H1 (cell line): ENCODE measurements at places on chromosomes 16 and 17. TPM values are rescaled to one million over a fixed set of nuclear protein-coding genes. Genes with fewer than 3 reads are reported as not detected.

- H3K27ac ChIP-seq: no peak overlapping the region
- no peak overlapping the region for H3K4me3 ChIP-seq
- DNase-seq: no peak
Observed at GRCh38 chr17:42188749-42189650, 3.7 kb upstream of the HCRT start.

DNA sequence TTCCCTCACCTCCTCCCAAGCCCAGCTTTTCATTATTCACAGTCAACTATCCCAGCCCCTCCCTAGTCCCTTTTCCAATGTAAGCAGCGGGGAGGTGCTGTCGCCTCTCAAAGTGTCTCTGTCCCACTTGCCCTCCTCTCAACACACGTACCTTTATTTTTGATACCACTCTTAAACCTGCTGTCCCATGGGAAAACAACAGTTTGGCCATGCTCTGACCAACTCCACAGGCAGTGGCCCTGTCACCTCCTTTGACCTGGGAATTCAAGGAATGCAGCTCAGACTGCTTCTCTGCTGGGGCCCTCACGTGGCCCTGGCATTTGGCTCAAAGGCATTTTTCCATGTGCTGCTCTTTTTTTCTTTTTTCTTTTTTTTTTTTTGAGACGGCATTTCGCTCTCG, 4.2 kb downstream of the LYRM9 start:
- H3K36me3 ChIP-seq: no peaks in the 10 kb centered on the region
- no peak overlapping the region for H3K4me3 ChIP-seq
- DNase-seq: peak; percentile 53
- peaks cover 37% of the 10 kb centered on the region for H3K4me1 ChIP-seq
- H3K27ac ChIP-seq: peak overlapping the region; percentile 3; the same call in 1 of the 2 replicates

GRCh38 chr16:82655720-82656490, 29.1 kb downstream of the CDH13 start:
- H3K36me3 ChIP-seq: no peaks in the 10 kb centered on the region
- no peaks in the 10 kb centered on the region for H3K4me1 ChIP-seq
- DNase-seq: no peak
- no peak overlapping the region for H3K4me3 ChIP-seq

DNA sequence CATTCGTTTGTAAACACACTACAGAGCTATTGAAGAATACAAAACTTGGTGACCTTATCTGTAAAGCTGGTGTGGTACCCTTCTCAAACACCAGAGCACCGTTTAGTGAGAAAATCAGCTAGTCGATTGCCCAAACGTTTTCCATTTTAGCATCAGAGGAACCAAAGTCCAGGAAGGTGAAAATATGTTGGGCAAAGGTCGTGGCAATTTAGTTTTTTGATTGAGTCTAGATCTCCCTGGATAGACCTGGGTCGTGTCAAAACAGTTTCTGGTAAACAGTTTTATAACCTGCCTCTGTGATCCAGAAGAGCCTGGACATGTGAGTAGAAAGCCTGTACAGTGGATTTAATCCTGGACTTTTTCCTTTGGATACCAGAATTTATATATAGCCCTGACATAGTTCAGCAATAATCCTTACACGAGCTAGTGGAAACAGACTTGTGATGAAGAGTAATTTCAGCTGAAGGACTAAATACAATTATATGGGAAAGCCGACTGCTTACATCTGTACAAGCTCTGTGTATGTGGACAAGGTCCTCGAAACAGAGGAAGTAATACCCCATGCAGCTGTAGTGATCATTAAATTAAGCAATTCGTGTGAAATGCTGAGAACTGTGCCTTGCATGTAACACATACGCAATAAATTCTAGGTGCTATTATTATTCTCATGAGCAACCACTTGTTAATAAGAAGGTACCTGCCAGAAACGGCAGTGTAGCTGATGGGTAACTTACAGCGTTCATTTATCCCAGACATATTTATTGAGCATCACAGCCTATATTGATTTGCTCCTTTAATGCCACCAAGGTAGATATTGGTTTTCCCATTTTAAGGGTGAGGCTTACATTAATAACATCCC, 72.5 kb downstream of the MAP2K6 start:
- no peaks in the 10 kb centered on the region for H3K4me1 ChIP-seq
- no peak overlapping the region for H3K4me3 ChIP-seq
- DNase-seq: no peak

GRCh38 chr16:84234321-84235241, 5.2 kb downstream of the KCNG4 start:
- H3K27ac ChIP-seq: no peak overlapping the region
- no peaks in the 10 kb centered on the region for H3K36me3 ChIP-seq
- DNase-seq: no peak
- H3K4me1 ChIP-seq: no peaks in the 10 kb centered on the region; the same call in 1 of the 2 replicates
- H3K4me3 ChIP-seq: no peak overlapping the region
- no peaks in the 10 kb centered on the region; the same call in 1 of the 2 replicates for H3K27me3 ChIP-seq

GRCh38 chr17:40190197-40191021, 13.1 kb downstream of the RAPGEFL1 start:
- peak overlapping the region; percentile 46; the same call in 1 of the 2 replicates for H3K4me3 ChIP-seq
- H3K27ac ChIP-seq: no peak overlapping the region
- H3K27me3 ChIP-seq: no peaks in the 10 kb centered on the region
- peaks cover 6% of the 10 kb centered on the region; the same call in 1 of the 2 replicates for H3K4me1 ChIP-seq
- DNase-seq: no peak
- no peaks in the 10 kb centered on the region; the same call in 1 of the 2 replicates for H3K36me3 ChIP-seq

GRCh38 chr16:80932708-80933095, 74.0 kb downstream of the CMC2 start:
- peaks cover under 1% of the 10 kb centered on the region for H3K4me1 ChIP-seq
- no peaks in the 10 kb centered on the region for H3K36me3 ChIP-seq
- H3K4me3 ChIP-seq: peak overlapping the region; percentile 61

- peaks cover 75% of the 10 kb centered on the region for H3K27me3 ChIP-seq
- no peak for DNase-seq
- H3K36me3 ChIP-seq: no peaks in the 10 kb centered on the region
- peaks cover 18% of the 10 kb centered on the region for H3K4me1 ChIP-seq
- H3K4me3 ChIP-seq: peak within 1 kb of the TSS; percentile 27
Observed at GRCh38 chr16:86578061-86578599, at the start of gene FOXL1. Gene FOXL1, plus strand, starts transcription at chr16:86578549. Its CDS starts 175 bp downstream, at chr16:86578724.

GRCh38 chr17:28396635-28397239, 9.3 kb downstream of the SLC46A1 start:
- H3K36me3 ChIP-seq: no peaks in the 10 kb centered on the region
- no peak for DNase-seq
- peaks cover under 1% of the 10 kb centered on the region for H3K4me1 ChIP-seq
- H3K27me3 ChIP-seq: peaks cover 5% of the 10 kb centered on the region; the same call in 1 of the 2 replicates

DNA sequence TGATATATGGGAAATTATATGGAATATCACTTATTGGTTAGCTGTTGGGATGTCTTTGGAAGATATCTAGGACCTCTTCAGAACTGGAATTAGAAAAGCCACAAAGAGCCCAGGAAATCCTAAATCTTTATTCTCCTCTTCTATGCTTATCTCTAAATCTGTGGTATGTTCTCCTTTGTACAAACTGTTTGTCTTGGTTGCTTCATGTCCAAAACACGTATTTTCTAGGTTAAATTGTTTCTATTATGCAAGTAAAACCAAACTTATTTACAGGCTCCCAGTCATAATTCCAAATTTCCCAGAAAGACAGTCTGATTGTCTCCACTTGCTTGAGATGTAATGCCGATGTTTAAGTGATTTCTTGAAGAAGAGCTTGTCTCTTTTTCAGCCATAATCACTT, 650.9 kb downstream of the CDH11 start:
- no peak for DNase-seq
- no peak overlapping the region for H3K4me3 ChIP-seq
- no peak overlapping the region for H3K27ac ChIP-seq
- no peaks in the 10 kb centered on the region for H3K27me3 ChIP-seq

DNA sequence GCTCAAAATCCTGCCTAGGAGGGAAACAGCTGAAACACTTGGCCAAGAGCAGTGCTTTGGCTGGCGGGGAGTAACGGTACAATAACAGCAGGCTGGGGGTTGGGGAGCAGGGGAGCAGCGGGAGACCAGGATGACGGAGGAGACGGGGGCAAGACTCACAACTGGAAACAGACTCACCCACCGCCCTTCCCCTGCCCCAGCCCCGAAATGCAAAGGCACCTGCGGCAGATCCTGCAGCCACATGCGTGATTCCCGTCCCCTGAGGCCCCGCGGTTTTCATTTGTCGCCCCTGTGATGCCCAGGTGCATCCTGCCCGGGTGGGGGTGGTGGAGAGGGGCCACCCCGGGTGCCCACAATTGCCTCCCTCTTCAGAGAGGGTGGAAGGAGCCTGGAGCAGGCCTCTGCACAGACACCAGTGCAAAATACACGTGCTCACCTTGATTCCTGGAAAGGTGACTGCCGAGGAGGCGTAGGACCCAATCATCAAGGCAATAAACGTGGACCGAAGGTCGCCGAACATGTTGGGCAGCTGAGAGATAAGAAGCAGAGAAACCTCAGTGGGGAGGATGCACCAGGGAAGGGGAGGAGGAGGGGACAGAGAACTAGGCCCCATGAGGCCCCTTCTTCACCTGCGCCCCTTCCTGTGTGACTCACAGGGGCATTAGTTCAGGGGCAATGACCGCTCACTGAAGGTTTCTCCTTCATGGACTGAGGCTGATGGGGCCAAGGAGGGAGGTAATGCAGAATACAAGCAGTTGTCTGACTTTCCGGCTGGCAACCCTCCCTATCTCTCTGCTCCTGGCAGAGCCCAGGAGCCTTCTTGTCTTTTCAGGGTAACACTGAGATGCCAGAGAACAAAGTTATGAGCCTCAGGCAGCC, 30.4 kb upstream of the PITPNA start:
- DNase-seq: no peak
- no peaks in the 10 kb centered on the region for H3K27me3 ChIP-seq
- H3K36me3 ChIP-seq: no peaks in the 10 kb centered on the region
- peaks cover 6% of the 10 kb centered on the region; the same call in 1 of the 2 replicates for H3K4me1 ChIP-seq
- no peak overlapping the region for H3K27ac ChIP-seq
- no peak overlapping the region for H3K4me3 ChIP-seq

DNA sequence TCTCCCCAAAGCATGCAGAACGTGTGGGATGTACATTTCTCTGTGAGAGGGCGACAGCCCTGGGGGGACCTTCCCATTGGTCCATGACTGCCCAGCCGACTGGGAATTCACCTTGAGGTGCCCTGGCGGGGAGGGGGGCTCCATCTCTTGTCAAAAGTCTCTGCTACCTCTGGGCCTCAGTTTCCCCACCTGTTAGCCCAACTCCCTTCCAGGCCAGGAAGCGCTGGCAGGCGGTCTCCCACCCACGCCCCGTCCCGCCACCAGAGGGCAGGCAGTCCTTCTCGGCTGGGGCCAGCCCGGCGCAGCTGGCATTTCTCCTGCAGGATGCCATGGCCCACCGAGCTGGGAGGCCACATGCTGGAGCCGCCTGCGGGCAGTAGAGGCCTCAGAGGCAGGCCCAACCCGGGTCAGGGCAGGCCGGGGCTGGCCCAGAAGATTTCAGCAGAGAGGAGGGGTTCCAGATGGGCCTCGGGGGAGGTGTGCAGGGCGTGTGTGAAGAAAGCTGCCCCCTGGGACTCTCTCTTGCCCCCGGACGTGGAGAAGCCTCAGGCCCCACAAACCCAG, 16.6 kb downstream of the CD7 start:
- no peaks in the 10 kb centered on the region for H3K36me3 ChIP-seq
- H3K4me1 ChIP-seq: no peaks in the 10 kb centered on the region
- peak; percentile 87 for DNase-seq
- no peak overlapping the region for H3K27ac ChIP-seq
- H3K27me3 ChIP-seq: no peaks in the 10 kb centered on the region

The KRTAP3-1 gene
- total RNA-seq: not detected in 2 replicates
